Myometrial cell (primary cell): ENCODE measurements at places on chromosomes 5 and 9. TPM values are rescaled to one million over a fixed set of nuclear protein-coding genes. Genes with fewer than 3 reads are reported as not detected.

The CLIC3 gene
- total RNA-seq: 21.6 and 29.6 TPM in 2 replicates

The HRH2 gene
- not detected in 2 replicates for total RNA-seq

The SYNPO gene
- 4.6 and 7.6 TPM in 2 replicates for total RNA-seq

The YIPF5 gene
- 104 and 105 TPM in 2 replicates for total RNA-seq

The TAF11L10 gene
- total RNA-seq: not detected in 2 replicates

The CNTFR gene
- 0.86 TPM in 1 of 2 replicates, not detected in the other for total RNA-seq

The PROB1 gene
- total RNA-seq: 2.3 and 2.8 TPM in 2 replicates

The MYOT gene
- not detected in 2 replicates for total RNA-seq

The PCDHB10 gene
- total RNA-seq: 0.58 TPM in 1 of 2 replicates, not detected in the other

The C5orf34 gene
- 3.7 and 8.5 TPM in 2 replicates for total RNA-seq

The ARAP3 gene
- 10.1 and 11.5 TPM in 2 replicates for total RNA-seq

The GRM6 gene
- total RNA-seq: not detected in 2 replicates

The SIT1 gene
- total RNA-seq: not detected in 2 replicates

The SCGB3A2 gene
- total RNA-seq: not detected in 2 replicates

The NOXA1 gene
- total RNA-seq: 0.18 TPM in 1 of 2 replicates, not detected in the other

The NIM1K gene
- total RNA-seq: under 0.01 and 1.2 TPM in 2 replicates

The APBA1 gene
- total RNA-seq: 0.18 and 0.58 TPM in 2 replicates

The FOXD4L3 gene
- total RNA-seq: not detected in 2 replicates

The SH3GL2 gene
- not detected in 2 replicates for total RNA-seq

The PTCD2 gene
- 12.9 and 13.8 TPM in 2 replicates for total RNA-seq
